Smooth muscle cell of the brain vasculature (primary cell): ENCODE measurements at places on chromosomes 5 and 9.

GRCh38 chr5:83285661-83286398 lies 185.7 kb upstream of the VCAN start:
- DNase-seq: no peak

DNA sequence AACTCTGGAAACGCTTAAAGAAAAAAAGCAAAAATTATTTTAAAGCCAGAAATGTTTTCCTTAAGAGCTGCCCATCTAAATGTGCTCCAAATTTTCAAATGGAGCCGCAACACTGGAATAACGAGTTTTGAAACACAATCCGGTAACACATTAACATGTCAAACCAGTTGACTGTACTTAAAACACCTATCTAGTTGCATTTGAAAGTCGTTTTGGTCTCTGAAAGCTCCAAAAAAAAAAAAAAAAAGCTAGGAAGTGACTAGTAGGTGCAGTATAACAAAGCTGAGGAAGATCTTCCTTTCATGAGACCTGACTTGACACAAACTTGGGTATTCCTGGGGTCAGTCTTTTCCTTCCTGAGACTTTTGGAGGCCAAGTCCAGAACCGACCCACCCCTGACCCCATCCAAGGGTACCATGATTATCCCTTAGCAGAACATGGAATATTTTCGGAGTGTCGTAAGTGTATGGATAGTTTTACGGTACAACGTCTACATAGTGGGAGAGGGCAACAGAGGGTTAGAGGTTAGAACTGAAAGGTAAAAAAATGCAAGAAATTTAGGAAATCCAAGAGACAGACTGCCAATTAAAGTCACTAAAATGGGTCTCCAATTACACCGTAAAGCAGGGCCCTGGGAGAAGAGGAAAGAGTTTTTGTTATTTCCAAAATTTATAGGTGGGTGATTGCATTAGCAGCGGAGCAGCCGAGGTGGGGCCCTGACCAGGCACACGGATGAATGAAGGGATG lies 812 bp downstream of the CETN3 start:
- no peak for DNase-seq

DNA sequence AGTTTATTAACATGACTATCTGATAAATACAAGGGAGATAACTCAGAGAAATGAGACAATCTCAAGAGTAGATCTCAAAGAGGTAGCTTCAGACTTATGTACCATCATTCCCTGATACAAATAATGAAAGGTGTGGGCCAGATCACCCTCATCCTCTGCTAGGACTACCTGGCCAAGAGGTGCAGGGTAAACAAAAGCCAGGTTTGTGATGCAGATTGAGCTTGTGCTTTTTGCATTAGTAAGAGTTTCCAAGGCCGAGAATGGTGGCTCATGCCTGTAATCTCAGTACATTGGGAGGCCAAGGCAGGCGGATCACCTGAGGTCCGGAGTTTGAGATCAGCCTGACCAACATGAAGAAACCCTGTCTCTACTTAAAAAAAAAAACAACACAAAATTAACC lies 8.9 kb upstream of the SPIN1 start:
- no peak for DNase-seq

DNA sequence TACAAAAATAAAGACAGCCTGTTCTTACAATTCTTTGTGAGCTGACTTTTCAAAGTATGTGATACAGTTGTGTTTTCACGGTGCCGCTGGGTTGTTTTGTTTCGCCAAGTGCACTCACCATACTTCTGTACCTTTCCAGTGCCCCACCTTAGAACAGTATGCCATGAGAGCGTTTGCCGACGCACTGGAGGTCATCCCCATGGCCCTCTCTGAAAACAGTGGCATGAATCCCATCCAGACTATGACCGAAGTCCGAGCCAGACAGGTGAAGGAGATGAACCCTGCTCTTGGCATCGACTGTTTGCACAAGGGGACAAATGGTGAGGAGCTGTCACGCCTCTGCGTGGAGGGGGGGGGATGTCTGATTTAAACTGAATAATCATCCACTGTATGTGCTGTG lies 12.9 kb downstream of the CCT5 start:
- no peak for DNase-seq

- DNase-seq: no peak
Measured at GRCh38 chr5:62341783-62342475, 35.9 kb downstream of the KIF2A start.

DNA sequence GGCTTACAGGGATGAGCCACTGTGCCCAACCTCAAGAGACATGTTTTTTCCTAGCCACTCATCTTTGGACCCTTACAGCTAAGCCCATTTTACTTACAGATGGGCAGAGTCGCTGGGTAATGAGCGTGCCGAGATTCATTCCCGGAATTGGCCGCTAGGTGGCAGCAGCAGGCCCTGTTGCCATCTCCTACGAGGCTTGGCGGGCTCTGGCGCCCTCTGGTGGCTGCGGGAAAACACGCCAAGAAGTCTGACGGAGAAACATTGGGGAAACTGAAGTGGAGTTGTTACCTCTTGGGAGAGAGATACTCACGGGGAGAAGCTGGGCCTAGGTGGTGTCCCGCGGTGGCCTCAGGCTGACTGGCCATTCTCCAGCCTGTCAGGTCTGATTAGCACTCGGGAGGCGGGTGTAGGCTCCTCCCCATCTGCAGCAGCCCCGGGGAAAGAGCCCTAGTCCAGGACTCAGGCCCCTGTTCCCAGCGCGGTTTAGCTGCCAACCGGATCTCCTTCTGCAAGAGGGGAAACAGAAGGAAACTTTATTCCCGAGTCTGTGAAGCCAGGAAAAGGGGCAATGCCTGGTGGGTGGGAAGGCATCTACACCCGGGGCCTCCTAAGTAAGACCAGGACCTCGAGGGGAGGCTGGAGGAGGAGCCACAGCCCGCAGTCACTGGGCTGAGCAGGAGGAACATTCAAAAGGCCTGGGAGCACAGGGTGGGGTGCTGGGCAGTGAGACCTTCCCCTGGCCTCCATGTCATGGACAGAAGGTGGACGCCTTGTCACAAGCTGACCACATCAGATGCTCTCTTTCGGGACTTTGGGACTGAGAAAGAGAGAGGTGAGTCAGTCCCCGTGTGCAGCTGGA lies 9.7 kb downstream of the PTGES2 start:
- peak; percentile 77 for DNase-seq

GRCh38 chr9:110464321-110464720 lies 115.2 kb downstream of the SVEP1 start:
- DNase-seq: no peak

- no peak for DNase-seq
Measured at GRCh38 chr9:109206670-109207069, 39.6 kb upstream of the FRRS1L start.

DNA sequence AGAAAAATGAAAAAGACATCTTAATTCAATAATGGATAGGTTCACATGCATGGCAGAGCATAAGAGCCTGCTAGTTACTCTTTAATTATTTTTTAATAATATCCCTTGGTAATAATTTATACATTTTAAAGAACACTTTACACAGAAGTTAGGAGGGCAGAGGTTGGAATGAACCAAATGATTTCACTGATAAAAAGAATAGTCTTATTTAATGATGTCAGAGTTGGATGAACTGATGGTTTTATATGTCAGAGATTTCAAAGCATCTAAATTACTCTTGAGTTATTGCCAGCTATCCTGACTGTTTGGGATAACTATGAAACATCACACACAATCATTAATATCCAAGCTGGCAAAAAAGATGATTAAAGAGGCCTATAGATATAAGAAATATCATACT lies 244.8 kb downstream of the CSNK1G3 start:
- DNase-seq: no peak

DNA sequence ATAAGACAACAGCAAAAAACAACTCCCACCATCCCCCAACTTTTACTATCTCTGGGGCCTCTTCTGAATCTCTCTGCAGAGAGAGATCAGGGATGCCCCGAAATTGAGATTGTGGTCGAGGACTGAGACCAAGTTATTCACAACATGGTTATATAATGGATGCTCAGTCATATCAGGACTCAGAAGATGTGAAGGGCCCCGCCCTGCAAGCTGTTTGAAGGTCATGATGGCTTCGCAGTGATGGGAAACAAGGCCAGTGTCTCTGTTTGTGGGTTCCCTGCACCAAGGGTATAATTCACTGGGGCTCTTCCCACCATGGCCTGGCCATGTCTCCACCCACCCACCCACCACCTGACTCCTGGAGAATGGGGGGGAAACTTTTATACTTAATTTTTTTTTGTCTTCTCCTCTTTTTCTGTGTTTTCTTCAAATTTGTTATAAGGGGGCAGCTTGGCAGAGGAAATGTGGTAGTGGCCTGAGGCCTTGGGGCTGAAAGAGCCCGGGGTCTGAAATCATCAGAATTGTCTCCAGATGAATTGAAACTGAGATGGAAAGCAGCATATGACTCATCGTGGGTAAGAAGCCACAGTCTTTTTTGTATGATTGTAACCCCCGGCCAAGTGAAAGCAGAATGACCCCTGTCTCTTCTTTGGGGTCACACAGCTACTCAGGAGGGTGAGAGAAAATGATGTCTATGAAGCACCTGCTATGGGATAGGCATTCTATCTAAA lies 15.0 kb upstream of the TEX48 start:
- no peak for DNase-seq

DNA sequence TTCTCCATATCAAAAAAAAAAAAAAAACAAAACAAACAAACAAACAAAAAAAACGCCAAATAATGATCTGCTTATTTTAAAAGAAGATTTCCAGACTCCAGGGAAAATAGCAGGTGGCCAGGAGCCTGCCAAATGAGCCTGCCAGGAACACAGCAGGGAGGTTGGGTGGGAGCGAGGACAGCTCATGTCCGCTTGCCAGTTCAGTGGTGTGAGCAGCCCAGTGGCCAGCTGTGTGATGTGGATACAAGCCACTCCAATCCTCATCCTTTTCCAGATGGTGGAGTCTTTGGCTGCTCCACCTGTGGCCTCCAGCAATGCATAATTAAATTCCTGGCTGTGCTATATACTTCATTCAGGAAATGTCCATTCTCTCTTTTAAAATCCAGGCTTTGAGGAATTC lies 1025.1 kb upstream of the C9orf72 start:
- no peak for DNase-seq

- DNase-seq: no peak
Measured at GRCh38 chr9:117783828-117784227, 79.6 kb downstream of the TLR4 start.

DNA sequence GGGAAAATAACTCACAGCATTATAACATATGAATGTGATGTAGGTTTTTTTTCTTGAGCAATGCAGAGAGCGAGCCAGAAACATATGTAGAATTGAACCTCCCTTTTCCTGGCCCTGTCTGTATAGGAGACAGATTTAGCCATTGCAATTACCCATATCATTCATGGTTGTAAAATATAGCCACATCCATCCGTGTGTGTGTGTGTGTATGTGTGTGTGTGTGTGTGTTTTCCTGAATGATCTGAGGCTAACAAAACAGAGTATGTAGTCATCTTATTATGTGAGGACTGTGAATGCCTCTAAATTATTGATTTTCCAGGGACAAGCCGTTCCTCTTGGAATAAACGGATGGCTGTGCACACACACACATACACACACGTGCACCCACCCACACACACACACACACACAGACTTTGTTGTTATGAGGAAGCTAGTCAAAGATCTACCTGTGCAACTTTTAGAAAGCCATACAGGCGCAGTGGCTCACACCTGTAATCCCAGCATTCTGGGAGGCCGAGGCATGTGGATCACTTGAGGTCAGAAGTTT lies 11.7 kb upstream of the DENND1A start:
- no peak for DNase-seq

DNA sequence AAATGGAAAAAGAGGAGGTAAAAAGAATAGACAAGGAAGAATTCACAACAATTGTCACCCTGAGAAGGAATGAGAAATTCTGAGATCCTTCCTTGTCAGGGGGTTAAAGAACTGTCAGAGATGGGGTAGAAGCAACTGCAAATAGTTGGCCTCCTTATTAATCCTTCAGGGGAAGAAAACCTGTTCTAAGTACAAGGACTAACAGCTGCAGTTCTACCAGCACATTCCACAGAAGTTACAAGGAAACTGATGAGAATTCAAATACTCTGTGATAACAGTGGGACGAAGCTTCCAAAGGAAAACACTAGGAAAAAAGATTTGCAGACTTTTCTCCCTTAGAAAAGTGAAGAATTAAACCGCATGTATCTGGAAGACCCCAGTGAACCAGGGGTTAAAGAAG lies 93.7 kb downstream of the OR2K2 start:
- no peak for DNase-seq

DNA sequence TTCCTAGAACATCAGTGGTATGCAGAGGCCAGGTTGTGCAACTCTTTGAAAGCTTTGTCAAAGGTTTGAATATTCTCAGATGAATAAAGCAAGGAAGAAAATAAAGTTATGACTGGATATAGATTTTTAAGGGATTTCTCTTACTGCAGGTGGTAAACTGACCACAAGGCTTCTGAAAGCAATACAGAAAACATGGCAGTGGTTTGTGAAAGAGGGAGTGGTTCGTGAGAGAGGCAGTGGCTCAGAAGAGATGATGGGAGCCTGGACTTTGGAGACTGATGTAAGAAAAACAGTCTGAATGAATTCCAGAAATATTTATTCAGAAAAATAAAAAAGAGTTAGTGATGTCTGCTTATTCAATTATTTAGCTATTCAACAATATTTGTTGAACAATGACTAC lies 380.4 kb upstream of the CTNND2 start:
- DNase-seq: no peak

DNA sequence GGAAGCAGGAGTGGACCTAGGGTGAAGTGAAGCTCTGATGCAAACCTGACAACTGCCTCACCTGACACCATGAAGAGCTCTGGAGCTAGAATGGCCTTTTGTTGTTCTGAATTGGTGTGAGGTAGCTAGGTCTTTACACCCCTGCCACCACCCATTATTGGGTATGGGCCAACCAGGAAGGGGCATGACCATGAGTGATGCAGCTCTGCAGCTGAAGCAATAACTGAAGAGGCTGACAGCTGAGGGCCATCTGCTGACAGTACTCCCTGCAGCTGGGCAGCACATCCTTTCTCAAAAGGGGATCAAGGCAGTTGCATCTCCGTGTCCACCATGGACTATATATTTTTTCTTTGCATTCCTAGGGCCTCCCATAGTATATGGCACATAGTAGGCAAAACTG lies 87.0 kb upstream of the TLE1 start:
- DNase-seq: no peak

GRCh38 chr5:30102185-30102584 lies 1091.3 kb upstream of the CDH6 start:
- no peak for DNase-seq

DNA sequence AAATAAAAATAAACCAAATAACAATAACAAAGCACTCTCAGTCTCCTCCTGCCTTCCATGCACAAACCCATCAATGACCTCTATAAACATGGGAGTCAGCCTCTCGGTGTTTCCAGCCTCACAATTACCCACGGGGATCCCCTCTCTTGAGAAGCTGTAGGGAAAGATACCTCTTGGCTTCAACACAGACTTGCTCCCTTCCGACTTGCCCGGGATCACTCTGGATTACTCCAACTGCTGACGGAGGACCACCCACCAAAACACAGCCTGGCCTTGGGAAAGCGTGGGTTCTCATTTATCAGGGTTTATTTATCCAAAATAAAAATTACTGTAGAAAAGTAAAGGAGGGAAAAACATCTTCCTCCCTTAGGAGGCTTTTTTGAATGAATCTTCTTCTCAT lies 11.5 kb upstream of the NKX2-5 start:
- DNase-seq: no peak
